ENCODE measurements at places on chromosomes 4 and X.
A peak's percentile ranks its signal among the peaks of the same experiment; 100 is the strongest.

- no peak for DNase-seq
Observed at GRCh38 chr4:149136951-149137620, 678.6 kb downstream of the IQCM start.

- DNase-seq = no peak
Observed at GRCh38 chr4:78570117-78570516, 18.5 kb downstream of the ANXA3 start.

DNA sequence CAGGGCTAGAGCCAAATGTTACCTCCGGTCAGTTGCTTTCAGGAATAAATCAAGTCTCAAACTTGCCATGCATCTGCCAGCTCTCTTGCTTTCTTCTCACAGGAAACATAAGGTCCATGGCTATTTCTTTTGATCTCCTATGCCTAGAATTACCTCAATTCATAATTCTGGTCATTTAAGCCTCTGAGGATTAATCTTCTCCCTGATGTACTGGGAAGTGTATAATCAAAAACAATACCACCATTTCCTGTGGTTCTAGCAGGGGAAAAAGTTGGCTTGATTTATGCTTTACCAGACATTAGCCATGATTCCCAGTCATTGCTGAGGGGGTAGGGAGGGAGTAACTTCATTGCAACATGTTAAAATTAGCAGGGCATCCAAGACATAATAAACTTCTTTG lies 268.7 kb upstream of the EMCN start:
- no peak for DNase-seq

DNA sequence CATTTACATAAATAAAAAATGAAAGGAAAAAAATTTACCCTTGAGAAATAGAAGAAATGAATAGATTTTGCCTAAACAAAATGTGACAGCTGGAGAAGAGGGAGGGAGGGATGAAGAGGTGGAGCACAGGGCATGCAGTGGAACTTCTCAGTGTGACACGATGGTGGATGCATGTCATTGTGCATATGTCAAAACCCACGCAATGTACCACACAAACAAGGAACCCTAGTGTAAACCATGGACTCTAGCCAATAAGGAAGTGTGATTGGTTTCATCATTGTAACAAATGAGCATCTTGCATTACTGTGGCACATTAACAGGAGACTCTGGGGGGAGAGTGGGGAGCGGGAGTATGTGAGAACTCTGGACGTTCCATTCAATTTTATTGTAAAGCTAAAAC lies 58.6 kb downstream of the GATB start:
- no peak for DNase-seq

DNA sequence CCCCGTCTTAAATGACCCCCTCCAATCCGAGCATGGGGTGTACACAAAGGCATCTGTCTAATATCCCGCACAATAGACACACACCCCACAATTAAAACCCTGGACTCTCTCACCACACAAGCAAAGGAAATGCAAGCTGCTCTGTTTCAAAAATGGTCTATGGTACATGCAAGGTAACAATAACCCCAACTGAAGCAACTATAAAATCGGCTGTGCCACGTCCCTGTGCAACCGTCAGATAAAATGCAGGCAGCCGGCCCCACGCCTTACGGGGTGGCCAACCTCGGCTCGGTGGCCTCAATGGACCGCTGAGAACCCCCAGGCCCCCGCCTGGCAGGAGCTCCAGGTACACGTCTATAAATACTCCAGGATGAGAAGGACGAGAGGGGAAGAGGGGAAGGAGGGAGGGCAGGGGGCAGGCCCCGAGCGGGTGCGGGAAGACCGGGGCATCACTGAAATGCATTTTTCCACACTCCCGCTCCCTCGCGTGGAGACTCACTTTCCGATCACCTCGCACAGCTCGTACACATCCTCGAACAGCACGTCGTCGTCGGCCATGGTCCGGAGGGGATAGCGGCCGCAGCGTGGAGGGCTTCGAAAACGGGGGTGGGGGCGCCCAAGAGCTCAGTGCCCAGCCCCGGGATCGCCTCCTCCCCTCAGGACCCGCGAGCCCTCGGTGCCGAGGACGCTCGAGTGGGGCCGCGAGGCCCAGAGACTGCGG lies 763 bp downstream of the CASK start:
- peak; percentile 61 for DNase-seq

DNA sequence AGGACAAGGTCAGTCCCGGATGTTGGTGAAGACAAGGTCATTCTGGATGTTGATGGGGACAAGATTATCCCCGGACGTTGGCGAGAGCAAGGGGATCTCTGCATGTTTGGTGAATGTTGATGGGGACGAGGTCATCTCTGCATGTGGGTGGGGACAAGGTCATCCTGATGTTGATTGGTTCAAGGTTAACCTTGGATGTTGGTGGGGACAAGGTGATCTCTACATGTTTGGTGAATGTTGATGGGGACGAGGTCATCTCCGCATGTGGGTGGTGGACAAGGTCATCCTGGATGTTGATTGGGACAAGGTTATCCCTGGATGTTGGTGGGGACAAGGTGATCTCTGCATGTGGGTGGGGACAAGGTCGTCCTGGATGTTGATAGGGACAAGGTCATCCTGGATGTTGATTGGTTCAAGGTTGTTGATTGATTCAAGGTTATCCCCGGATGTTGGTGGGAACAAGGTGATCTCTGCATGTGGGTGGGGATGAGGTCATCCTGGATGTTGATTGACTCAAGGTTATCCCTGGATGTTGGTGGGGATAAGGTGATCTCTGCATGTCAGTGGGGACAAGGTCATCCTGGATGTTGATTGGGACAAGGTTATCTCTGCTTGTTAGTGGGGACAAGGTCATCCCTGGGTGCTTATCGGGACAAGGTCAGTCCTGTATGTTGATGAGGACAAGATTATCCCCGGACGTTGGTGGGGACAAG lies 28.8 kb upstream of the PLCXD1 start:
- DNase-seq = no peak

GRCh38 chr4:88674565-88674964 lies 23.1 kb downstream of the NAP1L5 start:
- DNase-seq = no peak

DNA sequence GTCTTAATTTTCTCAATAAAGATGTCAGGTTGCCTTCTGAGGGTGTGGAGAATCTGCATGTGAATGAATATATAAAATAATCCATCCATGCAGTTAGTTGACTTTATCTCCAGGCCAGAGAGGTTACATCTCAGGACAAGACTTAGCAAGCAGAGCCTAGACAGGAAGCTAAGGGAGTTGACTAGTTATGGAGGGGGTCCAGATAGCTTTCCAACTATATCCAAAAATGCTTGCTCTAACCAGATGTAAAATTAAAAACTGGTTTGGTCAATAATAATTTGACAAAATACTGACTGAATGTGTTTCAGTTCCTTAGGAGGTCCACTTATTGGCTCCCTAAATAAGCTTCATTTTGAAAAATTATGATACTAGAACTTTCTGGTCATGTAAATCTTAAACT lies 101.4 kb downstream of the PAPSS1 start:
- no peak for DNase-seq

DNA sequence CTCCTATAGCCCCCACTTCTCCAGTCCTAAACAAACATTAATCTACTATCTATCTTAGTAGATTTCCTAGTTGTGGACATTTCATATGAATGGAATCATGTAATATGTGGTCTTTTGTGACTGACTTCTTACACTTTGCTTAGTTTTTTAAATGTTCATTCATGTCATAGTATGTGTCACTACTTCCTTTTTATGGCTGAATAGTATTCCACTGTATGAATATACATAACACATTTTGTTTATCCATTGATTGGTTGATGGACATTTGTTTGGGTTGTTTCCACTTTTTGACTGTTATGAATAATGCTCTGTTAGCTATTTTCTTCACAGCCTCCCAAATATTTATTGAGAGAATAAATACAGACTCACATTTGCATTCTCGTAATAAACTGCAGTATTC lies 19.8 kb downstream of the USP53 start:
- DNase-seq = no peak

DNA sequence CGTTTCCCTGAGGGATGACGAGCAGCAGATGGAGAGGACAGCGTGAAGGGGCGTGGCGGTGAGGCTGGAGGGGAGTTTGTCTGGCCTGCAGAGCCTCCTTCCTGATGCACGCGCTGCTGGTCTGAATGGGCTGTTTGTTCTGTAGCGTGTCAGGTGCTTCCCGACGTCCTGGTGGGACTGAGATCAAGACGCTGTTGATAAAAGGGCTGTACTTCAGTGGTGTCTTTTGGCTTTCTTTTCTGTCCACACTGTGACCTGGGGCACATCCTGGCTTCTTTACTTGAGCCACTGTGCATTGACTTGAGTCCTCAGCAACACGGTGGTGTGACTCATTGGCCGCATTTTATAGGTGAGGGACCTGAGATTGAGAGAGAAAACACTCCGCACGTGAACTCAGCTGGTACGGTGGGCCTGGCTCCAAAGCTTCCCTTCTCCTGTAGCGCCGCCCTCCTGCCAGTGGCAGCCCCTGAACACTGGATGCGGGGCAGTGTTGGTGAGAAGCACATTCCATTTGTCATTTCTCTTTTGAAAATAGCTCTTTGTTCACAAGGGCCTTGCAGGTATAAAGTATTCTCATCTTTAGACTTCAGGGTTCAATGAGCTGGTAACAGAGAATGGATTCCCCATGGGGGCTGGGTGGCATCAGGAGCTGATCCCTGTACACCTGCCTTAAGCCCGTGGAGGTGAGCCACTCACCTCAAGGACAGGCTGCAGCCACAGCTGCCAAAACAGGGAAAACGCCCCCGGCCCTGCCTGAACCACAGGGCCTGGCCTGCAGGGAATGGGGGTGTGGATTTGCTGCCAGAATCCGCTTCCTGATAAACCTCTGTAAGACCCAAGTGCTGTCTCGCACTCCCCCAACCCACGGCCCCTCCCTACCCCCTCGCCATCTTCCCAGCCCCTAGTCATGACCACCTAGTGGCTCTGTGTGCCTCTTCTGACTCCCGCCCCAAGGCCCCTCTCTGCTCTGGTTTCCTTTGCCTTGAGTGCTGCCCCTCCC lies 29.2 kb downstream of the NSG1 start:
- DNase-seq = no peak

DNA sequence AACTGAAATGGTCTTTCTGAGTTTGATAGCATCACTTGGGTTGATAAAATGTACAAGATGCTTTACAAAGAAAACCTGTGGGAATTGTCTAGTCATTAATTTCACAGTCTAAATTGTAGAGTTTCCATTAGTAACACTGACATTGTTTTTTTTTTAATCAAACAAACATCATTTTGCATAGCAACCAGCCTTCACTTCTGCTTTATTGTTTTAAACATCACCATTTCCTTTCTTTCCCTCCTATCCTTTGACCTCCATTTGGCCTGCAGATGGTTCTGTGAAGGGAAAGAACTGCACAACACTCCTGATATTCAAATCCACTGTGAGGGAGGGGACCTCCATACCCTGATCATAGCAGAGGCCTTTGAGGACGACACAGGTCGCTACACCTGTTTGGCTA lies 171.1 kb downstream of the PALLD start:
- DNase-seq = no peak

GRCh38 chrX:2559124-2559523 lies 58.3 kb upstream of the DHRSX start:
- DNase-seq = no peak

- DNase-seq = no peak
Observed at GRCh38 chr4:7979652-7979968, 39.9 kb upstream of the AFAP1 start.

- DNase-seq = no peak
Observed at GRCh38 chr4:28842271-28842670, 1877.9 kb upstream of the PCDH7 start.

GRCh38 chr4:106264331-106264728 lies 51.7 kb downstream of the TBCK start:
- DNase-seq = no peak

DNA sequence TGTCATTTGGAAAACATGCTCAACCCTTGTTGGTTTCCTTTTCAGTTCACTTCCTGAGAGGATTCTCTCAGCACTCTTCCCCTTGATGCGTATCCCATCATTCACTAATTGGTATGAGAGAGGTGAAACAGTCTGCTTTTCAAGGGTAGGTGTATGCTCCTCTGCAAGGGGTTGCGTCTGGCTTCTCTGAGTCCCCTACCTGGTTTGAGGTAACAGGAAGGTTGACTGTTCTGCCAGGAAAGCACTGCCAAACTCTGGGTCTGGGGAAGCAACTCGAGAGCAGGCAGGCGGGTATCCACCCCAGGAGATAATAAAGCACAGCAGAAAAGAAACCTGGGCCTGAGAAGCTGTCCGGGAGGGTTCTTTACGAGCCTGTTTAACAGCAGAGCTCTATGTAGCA lies 101.2 kb downstream of the SHROOM4 start:
- no peak for DNase-seq

DNA sequence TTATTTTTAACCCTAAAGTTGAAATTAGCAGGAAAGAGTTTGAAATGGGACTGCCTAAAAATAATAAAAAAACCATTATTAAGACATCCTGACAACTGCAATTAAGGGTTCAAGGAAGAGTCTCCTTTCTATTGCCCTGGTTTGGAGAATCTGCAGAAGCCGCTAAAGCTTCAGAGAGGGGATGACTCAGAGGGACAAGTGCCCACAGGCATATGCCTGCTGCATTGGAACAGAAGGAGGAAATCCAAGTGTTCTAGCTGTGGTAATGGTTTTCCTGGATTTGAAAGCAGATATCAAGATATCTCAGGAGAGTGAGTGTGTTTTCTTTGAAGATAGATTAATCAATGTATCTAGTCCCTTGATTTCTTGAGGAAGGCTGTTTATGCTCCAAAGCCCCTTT lies 235.1 kb upstream of the TAPT1 start:
- DNase-seq = no peak

- no peak for DNase-seq
Observed at GRCh38 chr4:40421839-40422708, 86.9 kb downstream of the CHRNA9 start.

GRCh38 chr4:104749062-104749461 lies 254.4 kb upstream of the CXXC4 start:
- no peak for DNase-seq

DNA sequence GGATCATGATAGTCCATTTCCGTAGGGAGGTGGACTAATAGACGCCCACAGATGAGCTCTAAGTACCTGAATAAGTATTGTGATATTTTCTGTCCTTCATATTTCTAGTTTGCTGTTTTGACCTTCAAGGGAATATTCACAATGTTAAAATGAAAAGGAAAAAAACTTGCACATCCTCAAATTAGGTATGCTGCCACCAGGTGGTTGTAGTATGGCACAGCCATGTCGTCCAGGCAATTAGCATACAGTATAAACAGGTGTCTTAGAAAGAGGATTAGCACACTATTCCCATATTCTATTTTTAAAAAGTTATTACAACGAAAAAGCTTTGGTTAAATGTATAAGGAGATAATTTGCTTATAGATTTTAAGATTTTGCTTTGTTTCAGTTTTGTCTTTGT lies 802.0 kb downstream of the RPA4 start:
- DNase-seq = peak; percentile 46

GRCh38 chr4:184825141-184825895 lies 450 bp downstream of the ACSL1 start:
- DNase-seq = no peak

GRCh38 chr4:169068423-169068822 lies 58.4 kb upstream of the CBR4 start:
- no peak for DNase-seq

DNA sequence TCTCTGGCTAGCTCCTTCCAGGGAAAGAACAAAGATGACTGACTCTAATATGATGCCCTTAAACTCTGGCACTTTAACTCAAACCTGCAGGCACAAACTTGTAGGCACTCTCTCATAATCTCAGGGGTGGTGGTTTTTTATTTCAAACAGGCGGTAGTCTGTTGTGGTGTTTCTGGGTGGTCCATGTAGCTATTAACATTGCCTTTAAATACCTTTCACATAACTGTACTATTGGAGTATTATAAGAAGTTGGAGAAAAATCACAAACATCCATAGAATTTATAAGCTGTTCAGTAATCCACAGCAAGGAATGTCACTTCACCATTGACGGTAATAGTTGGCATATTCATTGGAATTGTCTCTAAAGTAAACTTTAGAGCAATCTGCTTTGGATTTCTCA lies 204.2 kb upstream of the PDE5A start:
- DNase-seq = no peak
